ENCODE measurements at places on chromosomes 7 and 10. TPM values are rescaled to one million over a fixed set of nuclear protein-coding genes. Genes with fewer than 3 reads are reported as not detected.

- DNase-seq, result no peak
- no peaks in the 10 kb centered on the region for H3K36me3 ChIP-seq
- no peaks in the 10 kb centered on the region for H3K27me3 ChIP-seq
- no peak overlapping the region for H3K4me3 ChIP-seq
These were observed 227.9 kb downstream of the GATA3 start for GRCh38 chr10:8282340-8282739.

MYO3A gene
- not detected for total RNA-seq

- H3K27me3 ChIP-seq, result no peaks in the 10 kb centered on the region
- DNase-seq, result peak; percentile 93
- H3K4me3 ChIP-seq, result peak overlapping the region; percentile 96
- H3K4me1 ChIP-seq, result peaks cover 17% of the 10 kb centered on the region
These were observed 983 bp downstream of the TNRC18 start for GRCh38 chr7:5422396-5423305.

SPDYE11 gene
- not detected for total RNA-seq

DPYSL4 gene
- total RNA-seq, result 0.72 TPM

DNA sequence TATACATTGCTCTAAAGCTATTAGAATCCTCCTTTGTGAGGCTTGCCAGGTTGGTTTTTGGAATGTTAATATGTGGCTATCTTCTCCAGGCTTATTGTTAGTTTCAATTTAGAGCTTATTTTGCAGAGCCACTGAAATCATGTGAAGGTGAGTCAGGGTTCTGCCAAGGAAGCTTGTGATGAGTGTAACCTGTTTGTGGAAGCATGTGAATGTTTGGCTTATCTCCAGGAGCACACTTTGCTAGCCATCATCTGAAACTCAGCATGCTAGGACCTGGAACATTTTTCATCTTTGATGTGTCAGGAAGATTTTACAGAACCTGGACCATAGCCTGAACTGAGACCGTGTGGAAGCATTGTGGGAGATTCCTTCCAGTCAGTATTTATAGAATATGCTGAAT is 197.3 kb downstream of the PPP1R9A start:
- no peaks in the 10 kb centered on the region for H3K36me3 ChIP-seq
- no peak overlapping the region for H3K27ac ChIP-seq
- H3K4me1 ChIP-seq, result no peaks in the 10 kb centered on the region
- no peak overlapping the region for H3K4me3 ChIP-seq
- no peaks in the 10 kb centered on the region for H3K27me3 ChIP-seq

DNA sequence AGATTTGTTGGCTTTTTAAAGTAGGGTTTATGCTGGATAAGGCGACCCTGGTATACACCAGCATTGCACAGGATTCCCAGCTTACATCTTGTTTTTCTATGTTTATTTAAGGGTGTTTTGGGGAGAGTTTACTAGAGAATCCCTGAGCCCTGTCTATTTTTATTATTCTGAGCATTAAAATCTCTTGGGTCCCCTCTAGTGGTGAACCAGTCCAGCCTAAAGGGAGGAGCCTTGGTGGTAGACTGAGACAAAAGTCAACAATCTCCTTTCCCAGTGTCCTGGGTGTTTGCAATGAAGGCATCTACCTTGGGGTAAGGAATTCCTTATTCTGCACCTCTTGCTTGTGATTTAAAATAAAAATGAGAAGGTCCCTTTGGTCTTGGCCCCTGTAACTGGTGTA is 38.2 kb downstream of the ANTXRL start:
- DNase-seq, result peak; percentile 86
- H3K27me3 ChIP-seq, result peaks cover 2% of the 10 kb centered on the region
- H3K36me3 ChIP-seq, result no peaks in the 10 kb centered on the region
- H3K27ac ChIP-seq, result no peak overlapping the region
- no peaks in the 10 kb centered on the region for H3K4me1 ChIP-seq
- H3K4me3 ChIP-seq, result no peak overlapping the region

- no peak overlapping the region for H3K27ac ChIP-seq
- H3K4me3 ChIP-seq, result no peak overlapping the region
- H3K4me1 ChIP-seq, result no peaks in the 10 kb centered on the region
- no peaks in the 10 kb centered on the region for H3K27me3 ChIP-seq
- H3K36me3 ChIP-seq, result peaks cover 64% of the 10 kb centered on the region
- no peak for DNase-seq
These were observed 18.7 kb downstream of the KRIT1 start for GRCh38 chr7:92226981-92227380.

GRCh38 chr7:1232623-1233332 is at the start of gene UNCX:
Gene UNCX, plus strand, starts transcription at chr7:1232872. Its CDS starts 146 bp downstream, at chr7:1233018.
- peaks cover 77% of the 10 kb centered on the region for H3K27me3 ChIP-seq
- no peaks in the 10 kb centered on the region for H3K36me3 ChIP-seq
- peak; percentile 88 for DNase-seq
- H3K4me3 ChIP-seq, result no peak within 1 kb of the TSS
- no peak within 1 kb of the TSS for H3K27ac ChIP-seq

DNA sequence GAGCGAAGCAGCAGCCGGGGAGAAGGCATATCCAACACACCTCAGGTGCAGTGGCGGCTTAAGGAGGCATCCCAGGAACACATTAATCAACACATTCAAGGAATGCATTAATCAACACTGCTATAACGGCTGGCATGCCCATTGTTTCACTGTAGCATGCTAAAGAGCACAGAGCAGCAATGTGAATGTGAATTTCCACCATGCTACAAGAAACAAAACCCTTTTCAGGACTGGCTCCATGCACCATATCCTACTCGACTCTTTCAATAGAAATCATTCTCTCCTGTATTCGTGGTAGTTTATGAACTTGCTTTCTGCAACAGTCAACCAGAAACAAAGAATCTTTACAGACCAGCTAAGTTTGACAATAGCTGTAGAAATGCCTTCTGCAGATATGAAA is 149.0 kb downstream of the NRCAM start:
- H3K4me1 ChIP-seq, result peaks cover 27% of the 10 kb centered on the region
- H3K36me3 ChIP-seq, result no peaks in the 10 kb centered on the region
- no peak overlapping the region for H3K27ac ChIP-seq
- no peaks in the 10 kb centered on the region for H3K27me3 ChIP-seq
- H3K4me3 ChIP-seq, result no peak overlapping the region

- H3K4me1 ChIP-seq, result peaks cover 2% of the 10 kb centered on the region
- no peaks in the 10 kb centered on the region for H3K27me3 ChIP-seq
- H3K36me3 ChIP-seq, result peaks cover 34% of the 10 kb centered on the region
- DNase-seq, result no peak
- H3K27ac ChIP-seq, result no peak overlapping the region
These were observed 5.0 kb downstream of the PAXIP1 start for GRCh38 chr7:154997840-154998370.

DNA sequence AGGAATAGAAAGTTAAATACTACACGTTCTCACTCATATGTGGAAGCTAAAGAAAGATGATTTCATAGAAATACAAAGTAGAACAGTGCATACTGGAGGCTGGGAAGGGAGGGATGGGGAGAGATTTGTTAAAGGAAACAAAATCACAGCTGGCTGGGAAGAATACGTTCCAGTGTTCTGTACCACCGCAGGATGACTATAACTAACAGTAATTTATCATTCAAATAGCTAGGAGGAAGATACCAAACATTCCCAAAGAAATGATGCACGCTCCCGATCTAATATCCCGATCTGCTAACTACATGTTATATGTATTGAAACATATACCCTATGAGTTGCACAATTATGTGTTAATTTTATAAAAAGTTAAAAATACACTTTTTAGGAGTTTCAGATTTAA is 162.3 kb downstream of the ZMYND11 start:
- peaks cover 4% of the 10 kb centered on the region for H3K36me3 ChIP-seq
- no peaks in the 10 kb centered on the region for H3K27me3 ChIP-seq
- peak overlapping the region; percentile 69 for H3K27ac ChIP-seq
- no peak overlapping the region for H3K4me3 ChIP-seq
- peaks cover 10% of the 10 kb centered on the region for H3K4me1 ChIP-seq

TEX36 gene
- not detected for total RNA-seq

OR2A14 gene
- not detected for total RNA-seq

PTF1A gene
- total RNA-seq, result not detected

- H3K27me3 ChIP-seq, result no peaks in the 10 kb centered on the region
- no peaks in the 10 kb centered on the region for H3K36me3 ChIP-seq
- H3K27ac ChIP-seq, result no peak overlapping the region
- no peaks in the 10 kb centered on the region for H3K4me1 ChIP-seq
These were observed 24.4 kb downstream of the KMT2C start for GRCh38 chr7:152411389-152411788.

SLC18A2 gene
- under 0.01 TPM for total RNA-seq

DNA sequence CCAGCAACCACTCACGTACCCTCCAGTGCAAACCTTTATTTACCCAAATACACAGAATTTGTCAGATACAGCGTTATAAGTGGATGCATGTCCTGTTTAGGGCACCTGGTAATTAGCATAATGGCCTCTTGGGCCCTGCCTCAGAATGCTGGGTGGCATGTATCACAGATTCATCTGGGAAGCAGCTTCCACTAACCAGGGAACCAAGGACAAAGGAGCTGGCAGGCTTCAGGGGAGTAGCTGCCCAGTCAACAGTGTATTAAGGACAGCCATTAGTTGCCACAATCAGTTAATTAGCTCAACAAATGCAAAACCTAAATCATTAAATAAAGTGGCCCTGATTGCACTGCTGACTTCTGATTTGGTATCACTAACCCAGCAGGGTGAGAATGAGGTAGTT is 105.7 kb downstream of the RAPGEF5 start:
- peak; percentile 42 for DNase-seq
- H3K27ac ChIP-seq, result no peak overlapping the region
- H3K27me3 ChIP-seq, result no peaks in the 10 kb centered on the region
- H3K36me3 ChIP-seq, result no peaks in the 10 kb centered on the region
- H3K4me3 ChIP-seq, result no peak overlapping the region

- peaks cover 5% of the 10 kb centered on the region for H3K36me3 ChIP-seq
- no peaks in the 10 kb centered on the region for H3K27me3 ChIP-seq
- peak overlapping the region; percentile 98 for H3K27ac ChIP-seq
- peak overlapping the region; percentile 93 for H3K4me3 ChIP-seq
These were observed 772 bp downstream of the SGMS1 start for GRCh38 chr10:50622706-50623662.

DNA sequence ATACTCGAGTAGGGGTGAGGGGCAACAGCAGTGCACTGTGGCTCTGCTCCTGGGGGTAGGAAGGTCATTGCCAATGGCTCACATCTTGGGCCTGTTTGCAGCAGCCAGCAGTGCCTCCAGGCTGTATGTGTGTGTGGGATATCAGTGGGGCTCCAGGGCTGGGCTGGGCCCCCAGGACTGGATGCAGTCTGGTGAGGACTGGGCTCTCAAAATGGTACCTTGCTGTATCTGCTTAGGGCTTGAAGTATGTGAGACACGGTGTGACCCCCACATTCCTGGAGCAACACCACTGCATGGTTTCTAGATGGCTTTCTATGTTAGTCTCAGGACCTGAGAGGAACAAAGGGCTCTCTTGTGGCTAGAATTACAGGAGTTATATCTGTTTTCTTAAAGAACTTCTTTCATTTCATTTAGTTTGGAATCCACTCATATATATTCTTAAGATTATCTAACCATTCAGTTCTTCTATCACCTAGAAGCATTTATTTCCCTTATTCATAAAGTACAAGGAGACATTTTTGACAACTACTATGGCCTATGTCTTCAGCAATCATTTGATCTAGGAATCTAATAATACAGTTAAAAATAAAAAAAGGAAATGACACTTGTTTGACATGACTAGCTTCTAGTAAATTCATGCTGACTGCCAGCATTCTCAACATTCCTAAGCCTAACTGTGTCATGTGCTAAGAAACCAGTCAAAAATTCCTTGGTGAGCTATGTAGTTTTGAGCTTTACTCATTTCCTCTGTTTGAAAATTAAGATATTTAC is 443.2 kb upstream of the SEMA3A start:
- H3K27ac ChIP-seq, result peak overlapping the region; percentile 87
- DNase-seq, result no peak
- no peak overlapping the region for H3K4me3 ChIP-seq
- H3K27me3 ChIP-seq, result no peaks in the 10 kb centered on the region
- H3K4me1 ChIP-seq, result peaks cover 18% of the 10 kb centered on the region
- H3K36me3 ChIP-seq, result no peaks in the 10 kb centered on the region

DNA sequence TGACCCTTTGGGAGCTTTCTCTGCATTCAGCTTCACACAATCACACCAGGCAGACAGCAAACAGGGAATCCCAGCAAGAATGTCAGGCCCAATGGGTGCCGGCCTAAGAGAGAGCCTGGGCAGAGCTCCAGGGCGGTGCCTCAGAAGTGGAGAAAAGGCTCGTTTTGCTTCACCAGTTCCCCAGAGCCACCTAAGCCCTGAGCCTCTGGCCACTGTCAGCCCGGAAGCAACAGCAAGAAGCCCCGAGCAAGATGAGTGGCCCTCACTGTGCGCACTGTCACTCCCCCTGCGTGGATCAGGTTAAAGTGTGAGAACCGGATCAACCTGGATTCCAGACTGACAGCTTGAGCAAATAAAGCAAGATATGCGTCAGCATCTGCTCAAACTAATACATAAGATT is 14.7 kb downstream of the CNPY1 start:
- H3K36me3 ChIP-seq, result no peaks in the 10 kb centered on the region
- peaks cover 4% of the 10 kb centered on the region for H3K4me1 ChIP-seq
- H3K27me3 ChIP-seq, result peaks cover 48% of the 10 kb centered on the region
- no peak overlapping the region for H3K27ac ChIP-seq

BET1 gene
- 22.4 TPM for total RNA-seq

Measured in osteoblast (primary cell).